Activated naive CD8-positive, alpha-beta T cell treated with anti-CD3 and anti-CD28 coated beads for 36 hours (primary cell): ENCODE measurements at places on chromosomes 7 and 10. TPM values are rescaled to one million over a fixed set of nuclear protein-coding genes. Genes with fewer than 3 reads are reported as not detected.

- H3K27me3 ChIP-seq, result no peaks in the 10 kb centered on the region
- H3K4me1 ChIP-seq, result peaks cover 4% of the 10 kb centered on the region
- H3K36me3 ChIP-seq, result peaks cover 8% of the 10 kb centered on the region
- no peak overlapping the region for H3K4me3 ChIP-seq
These were observed 13.0 kb upstream of the STK31 start for GRCh38 chr7:23696916-23697441.

GRCh38 chr10:49645871-49646870, 32.3 kb downstream of the CHAT start:
- no peak for DNase-seq
- peaks cover 12% of the 10 kb centered on the region for H3K4me1 ChIP-seq
- no peak overlapping the region for H3K27ac ChIP-seq
- H3K27me3 ChIP-seq, result peaks cover 20% of the 10 kb centered on the region
- no peaks in the 10 kb centered on the region for H3K36me3 ChIP-seq

- DNase-seq, result no peak
- no peaks in the 10 kb centered on the region for H3K27me3 ChIP-seq
- H3K27ac ChIP-seq, result no peak overlapping the region
- peaks cover 1% of the 10 kb centered on the region for H3K4me1 ChIP-seq
These were observed 173.7 kb downstream of the COBL start for GRCh38 chr7:51142741-51143385.

GRCh38 chr10:117131376-117132327, 6.4 kb downstream of the VAX1 start:
- H3K36me3 ChIP-seq, result no peaks in the 10 kb centered on the region
- peaks cover 26% of the 10 kb centered on the region for H3K4me1 ChIP-seq
- DNase-seq, result no peak
- H3K27me3 ChIP-seq, result peaks cover 89% of the 10 kb centered on the region
- no peak overlapping the region for H3K27ac ChIP-seq

- no peaks in the 10 kb centered on the region for H3K36me3 ChIP-seq
- no peak overlapping the region for H3K4me3 ChIP-seq
- no peak overlapping the region for H3K27ac ChIP-seq
- H3K27me3 ChIP-seq, result no peaks in the 10 kb centered on the region
These were observed 11.5 kb upstream of the NPFFR1 start for GRCh38 chr10:70295321-70295720.

DNA sequence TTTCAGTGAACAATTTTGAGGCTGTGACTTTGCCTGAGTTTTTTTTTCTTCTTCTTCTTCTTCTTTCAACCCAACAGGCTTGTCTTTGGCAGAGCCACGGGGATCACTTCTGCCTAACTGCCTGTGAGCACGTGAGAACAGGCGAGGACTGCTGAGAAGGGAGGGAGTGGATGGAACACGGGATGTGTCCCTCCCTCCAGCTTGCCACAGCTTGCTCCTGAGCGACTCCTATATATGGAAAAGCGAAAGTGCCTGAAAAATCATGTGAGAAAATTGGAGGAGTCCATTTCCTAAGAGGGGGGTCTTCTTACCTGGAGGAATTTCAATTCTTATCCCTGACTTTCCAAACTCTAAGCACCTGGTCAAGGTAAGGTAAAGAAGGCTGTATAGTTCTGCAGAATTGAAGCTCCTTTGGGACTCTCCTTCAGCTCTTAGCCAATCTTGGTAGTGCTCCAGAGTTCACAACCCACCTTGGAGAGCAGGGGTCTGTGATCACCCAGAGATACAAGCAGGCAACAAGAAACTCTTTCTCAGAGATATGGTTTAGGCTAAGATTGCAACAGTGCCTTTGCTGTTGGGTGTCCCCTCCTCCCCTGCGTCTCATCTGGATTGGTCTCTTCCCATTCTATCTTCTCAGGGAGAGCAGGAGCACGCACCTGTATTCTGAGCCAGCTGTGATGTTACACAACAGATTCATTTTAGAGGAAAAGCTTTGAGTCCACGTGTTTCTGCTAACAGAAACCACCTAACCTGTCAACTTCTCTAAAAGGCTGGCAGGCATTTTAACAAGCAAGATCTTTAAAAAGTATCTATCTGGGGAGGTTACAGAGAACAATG, at the start of gene MAT1A:
Gene MAT1A (minus strand): TSS at position 208 of the 837 bp plus-strand sequence. CDS start 235 bp downstream, outside the sequence.
- H3K27ac ChIP-seq, result no peak within 1 kb of the TSS
- no peak within 1 kb of the TSS for H3K4me3 ChIP-seq
- H3K4me1 ChIP-seq, result no peaks in the 10 kb centered on the region
- H3K36me3 ChIP-seq, result no peaks in the 10 kb centered on the region
- peaks cover 4% of the 10 kb centered on the region for H3K27me3 ChIP-seq

DNA sequence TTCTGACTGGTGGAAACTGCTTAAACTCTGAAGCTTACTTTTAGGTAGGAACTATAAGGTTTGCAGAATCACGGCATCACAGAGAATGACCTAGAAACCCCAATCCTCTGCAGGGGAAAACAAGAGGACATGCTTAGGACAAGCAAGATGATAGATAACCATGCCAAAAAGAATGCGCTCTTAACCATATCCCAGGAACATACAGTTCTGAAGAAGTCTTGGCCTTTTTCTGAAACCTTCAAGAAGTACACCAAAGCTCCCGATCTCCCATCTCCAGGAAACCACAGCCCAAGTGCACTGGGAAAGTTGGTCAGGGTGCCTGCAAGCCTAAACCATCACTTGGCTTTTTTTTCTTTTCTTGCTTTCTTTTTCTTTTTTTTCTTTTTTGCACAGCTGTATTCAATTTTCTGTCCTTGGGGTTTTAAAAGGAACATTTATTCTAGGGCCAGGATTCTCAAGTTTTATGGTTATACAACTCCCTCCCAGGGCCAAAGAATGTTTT, 12.2 kb upstream of the SVIL start:
- H3K4me1 ChIP-seq, result peaks cover 34% of the 10 kb centered on the region
- H3K4me3 ChIP-seq, result no peak overlapping the region
- no peaks in the 10 kb centered on the region for H3K27me3 ChIP-seq
- H3K27ac ChIP-seq, result no peak overlapping the region
- no peak for DNase-seq

GRCh38 chr7:17490825-17491224, 192.4 kb downstream of the AHR start:
- no peaks in the 10 kb centered on the region for H3K36me3 ChIP-seq
- DNase-seq, result no peak
- no peak overlapping the region for H3K27ac ChIP-seq
- peaks cover 4% of the 10 kb centered on the region for H3K4me1 ChIP-seq
- H3K27me3 ChIP-seq, result no peaks in the 10 kb centered on the region

GRCh38 chr7:87317691-87318245, 27.7 kb upstream of the CROT start:
- peaks cover 5% of the 10 kb centered on the region for H3K4me1 ChIP-seq
- no peak overlapping the region for H3K27ac ChIP-seq
- H3K27me3 ChIP-seq, result no peaks in the 10 kb centered on the region
- H3K36me3 ChIP-seq, result peaks cover 2% of the 10 kb centered on the region

DNA sequence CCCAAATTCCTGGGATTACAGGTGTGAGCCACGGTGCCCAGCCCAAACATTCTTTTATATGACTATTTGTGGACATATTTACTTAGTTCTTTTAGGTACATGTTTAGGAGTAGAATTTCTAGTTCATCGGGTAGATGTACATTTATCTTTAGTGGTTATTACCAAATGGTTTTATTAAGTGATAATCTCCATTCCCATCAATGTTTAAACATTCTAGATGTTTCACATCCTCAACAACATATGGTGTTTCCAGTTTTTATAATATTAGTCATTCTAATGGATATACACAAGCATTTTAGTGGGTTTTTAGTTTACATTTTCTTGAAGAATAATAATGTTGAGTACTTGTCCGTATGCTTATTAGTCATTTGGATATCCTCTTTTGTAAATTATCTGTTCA, 131.7 kb downstream of the RTKN2 start:
- no peak overlapping the region for H3K27ac ChIP-seq
- H3K4me3 ChIP-seq, result no peak overlapping the region
- H3K27me3 ChIP-seq, result no peaks in the 10 kb centered on the region
- H3K4me1 ChIP-seq, result peaks cover 2% of the 10 kb centered on the region

DNA sequence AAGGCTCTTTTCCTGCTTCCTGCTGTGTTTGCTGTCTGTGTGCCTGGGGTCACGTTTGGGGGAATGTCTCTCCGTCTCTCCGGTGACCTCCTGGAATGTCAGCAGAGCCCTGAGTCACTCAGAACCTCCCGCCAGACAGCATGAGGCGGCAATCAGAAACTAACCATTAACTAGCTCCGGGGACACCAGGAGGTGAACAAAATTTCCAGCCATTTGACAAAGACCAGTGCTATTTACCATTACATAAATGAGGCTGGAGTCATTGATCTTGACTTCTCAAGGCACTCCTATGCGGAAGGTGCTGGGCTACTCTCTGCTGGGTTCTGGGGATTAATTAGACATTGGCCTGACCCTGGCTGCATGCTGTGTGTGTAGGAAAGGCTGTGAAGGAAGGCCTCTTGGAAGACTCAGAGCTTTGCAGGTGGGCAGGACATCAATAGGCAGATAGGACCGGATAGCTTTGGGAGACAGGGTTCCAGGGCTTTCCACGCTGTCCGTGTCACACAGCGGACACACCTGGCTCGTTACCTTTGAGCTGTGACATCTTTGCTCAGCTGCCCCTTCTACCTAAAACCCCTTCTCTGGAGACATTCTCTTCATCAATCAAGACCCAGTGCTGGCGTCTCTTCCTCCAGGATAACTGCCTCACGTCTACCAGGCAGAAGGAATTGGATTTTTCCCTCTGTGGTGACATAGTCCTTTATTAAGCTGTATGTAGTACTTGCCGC, 77.0 kb downstream of the PFKFB3 start:
- H3K36me3 ChIP-seq, result peaks cover 10% of the 10 kb centered on the region
- no peaks in the 10 kb centered on the region for H3K27me3 ChIP-seq
- no peak overlapping the region for H3K27ac ChIP-seq
- DNase-seq, result no peak
- peaks cover 22% of the 10 kb centered on the region for H3K4me1 ChIP-seq

DNA sequence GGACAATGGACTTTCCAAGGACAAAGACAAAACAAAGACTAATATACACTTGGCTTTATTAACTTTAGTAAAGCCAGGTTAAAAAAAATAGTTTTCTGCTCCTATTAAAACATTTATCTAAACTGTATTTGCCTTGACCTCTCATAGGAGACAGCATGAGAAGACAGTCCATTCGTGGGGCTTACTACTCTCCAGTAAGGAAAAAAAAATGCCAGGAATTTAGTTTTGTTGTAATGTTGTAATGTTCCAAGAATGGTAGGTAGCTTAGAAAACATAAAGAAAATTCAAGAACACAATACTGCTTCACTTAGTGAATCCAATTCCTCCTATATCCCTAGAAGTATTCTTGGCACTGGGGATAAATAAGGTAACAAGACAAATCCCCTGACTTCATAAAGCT, 81.7 kb downstream of the KMT2C start:
- no peak overlapping the region for H3K27ac ChIP-seq
- no peak for DNase-seq
- no peak overlapping the region for H3K4me3 ChIP-seq

GRCh38 chr7:82049442-82049841, 279.6 kb upstream of the HGF start:
- H3K4me3 ChIP-seq, result no peak overlapping the region
- no peak overlapping the region for H3K27ac ChIP-seq
- no peaks in the 10 kb centered on the region for H3K27me3 ChIP-seq
- no peaks in the 10 kb centered on the region for H3K4me1 ChIP-seq
- no peaks in the 10 kb centered on the region for H3K36me3 ChIP-seq

DNA sequence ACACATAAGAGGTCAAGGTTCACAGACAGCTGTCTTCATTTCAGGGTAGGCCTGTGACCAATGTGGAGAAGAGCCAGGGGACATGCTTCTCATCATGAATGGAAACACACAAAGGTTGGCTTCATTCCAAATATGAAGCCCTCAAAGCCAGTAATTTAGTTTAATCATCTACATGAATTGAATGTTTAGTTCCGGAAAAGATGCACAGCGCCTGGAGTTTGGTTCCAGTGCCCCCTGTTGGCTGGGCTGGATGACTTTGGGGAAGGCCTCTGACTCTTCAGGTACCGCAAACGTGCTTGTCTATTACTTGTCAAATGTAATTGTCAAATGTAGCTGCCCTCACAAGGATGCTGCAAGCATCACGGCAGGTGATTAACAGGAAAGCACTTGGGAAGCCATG, 130.7 kb downstream of the ADRA2A start:
- peaks cover 5% of the 10 kb centered on the region for H3K27me3 ChIP-seq
- no peak overlapping the region for H3K4me3 ChIP-seq
- DNase-seq, result peak; percentile 16
- H3K27ac ChIP-seq, result no peak overlapping the region

DNA sequence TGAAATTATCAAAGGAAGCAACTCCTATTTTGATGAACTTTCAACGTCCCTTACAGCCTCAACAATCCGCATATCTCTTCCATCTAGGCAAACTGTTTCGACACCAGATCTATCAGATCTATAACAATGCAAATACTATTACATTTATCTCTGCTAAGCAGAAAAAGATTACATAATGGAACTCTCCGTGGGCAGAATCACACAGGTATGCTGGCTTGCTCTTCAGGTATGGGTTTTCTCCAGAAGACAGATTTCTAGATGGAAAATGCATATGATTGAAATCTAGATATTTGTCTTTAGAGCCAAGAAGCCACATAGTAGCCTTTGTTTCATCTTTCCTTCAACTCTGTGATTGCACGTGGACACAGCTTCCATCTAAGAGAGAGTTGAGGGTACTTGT, 38.6 kb downstream of the ADAM12 start:
- no peak for DNase-seq
- no peaks in the 10 kb centered on the region for H3K4me1 ChIP-seq
- no peaks in the 10 kb centered on the region for H3K36me3 ChIP-seq

DNA sequence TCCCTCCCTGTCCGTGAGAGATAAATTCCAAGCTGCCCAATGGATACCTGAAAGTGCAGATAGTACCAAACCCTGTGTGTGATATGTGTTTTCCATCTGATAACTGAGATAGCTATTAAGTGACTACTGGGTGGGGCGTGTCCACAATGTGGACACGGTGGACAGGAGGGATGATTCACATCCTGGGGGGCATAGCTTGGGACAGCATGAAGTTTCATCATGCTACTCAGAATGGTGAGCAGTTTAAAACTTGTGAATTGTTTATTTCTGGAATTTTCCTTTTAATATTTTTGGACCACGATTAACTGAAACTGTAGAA, 158.6 kb downstream of the CREB5 start:
- no peak overlapping the region for H3K27ac ChIP-seq
- DNase-seq, result no peak
- no peaks in the 10 kb centered on the region for H3K36me3 ChIP-seq
- peaks cover 4% of the 10 kb centered on the region for H3K4me1 ChIP-seq
- no peak overlapping the region for H3K4me3 ChIP-seq

GRCh38 chr7:50303335-50304128, 984 bp upstream of the IKZF1 start:
- peaks cover 44% of the 10 kb centered on the region for H3K36me3 ChIP-seq
- H3K27me3 ChIP-seq, result peaks cover 6% of the 10 kb centered on the region

Gene GIMAP7
- total RNA-seq, result 36.1 TPM

Gene RRP12
- total RNA-seq, result 88.4 TPM

Gene HTR5A
- total RNA-seq, result not detected

Gene PRSS37
- total RNA-seq, result not detected

Gene VSTM4
- total RNA-seq, result not detected

Gene CCL24
- total RNA-seq, result not detected

Gene PDE6C
- not detected for total RNA-seq

Gene NCF1
- total RNA-seq, result 2.5 TPM

Gene SPDYE9
- total RNA-seq, result not detected

Gene MKI67
- total RNA-seq, result 210 TPM

Gene ZCCHC24
- 0.80 TPM for total RNA-seq

Gene THNSL1
- total RNA-seq, result 10.1 TPM

Gene FZD8
- total RNA-seq, result 0.21 TPM

Gene AKR1C2
- not detected for total RNA-seq

Gene FAM20C
- 1.1 TPM for total RNA-seq

Gene ASL
- total RNA-seq, result 19.0 TPM
